A549 (cell line): ENCODE measurements at places on chromosomes 2 and 18.

DNA sequence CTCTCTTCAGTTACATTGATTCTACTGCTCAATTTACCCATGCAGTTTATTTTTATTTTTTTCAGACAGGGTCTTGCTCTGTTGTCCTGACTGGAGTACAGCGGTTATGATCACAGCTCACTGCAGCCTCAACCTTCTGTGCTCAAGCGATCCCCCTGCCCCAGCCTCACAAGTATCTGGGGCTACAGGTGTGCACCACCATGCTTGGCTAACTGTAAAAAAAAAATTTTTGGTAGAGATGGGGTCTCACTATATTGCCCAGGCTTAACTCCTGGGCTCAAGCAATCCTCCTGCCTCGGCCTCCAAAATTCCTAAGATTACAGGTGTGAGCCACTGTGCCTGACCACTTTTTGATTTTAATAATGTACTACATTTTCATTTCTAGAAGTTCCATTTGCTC is 93.8 kb upstream of the RNU4ATAC start:
- no peak for DNase-seq

DNA sequence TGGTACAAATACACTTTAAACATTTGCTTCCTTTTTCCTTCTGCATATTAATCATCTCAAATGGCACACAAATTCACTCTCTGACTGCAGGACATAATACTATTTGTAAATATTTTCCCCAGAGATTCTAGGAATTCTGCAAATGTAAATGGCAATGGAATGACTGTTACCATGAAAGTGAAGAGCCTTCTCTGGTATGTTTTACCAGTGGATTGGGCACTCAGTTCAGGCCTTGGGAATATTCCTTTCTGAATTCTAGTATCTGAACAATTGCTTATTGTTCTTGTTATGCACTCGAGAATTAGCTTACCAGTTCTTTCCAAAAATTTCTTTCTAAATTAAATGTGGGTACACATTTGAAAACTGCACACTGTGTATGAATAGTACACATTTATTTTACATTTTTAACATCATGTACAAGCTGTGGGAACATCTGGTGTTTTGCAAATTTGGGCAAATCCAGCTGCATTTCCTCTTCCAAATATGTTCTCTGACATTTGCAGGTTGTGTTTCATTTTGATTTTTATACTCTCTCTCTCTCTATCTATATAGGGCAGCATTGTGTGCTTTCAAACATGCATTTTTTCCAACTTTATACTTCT is 289.1 kb downstream of the NBAS start:
- DNase-seq = no peak

DNA sequence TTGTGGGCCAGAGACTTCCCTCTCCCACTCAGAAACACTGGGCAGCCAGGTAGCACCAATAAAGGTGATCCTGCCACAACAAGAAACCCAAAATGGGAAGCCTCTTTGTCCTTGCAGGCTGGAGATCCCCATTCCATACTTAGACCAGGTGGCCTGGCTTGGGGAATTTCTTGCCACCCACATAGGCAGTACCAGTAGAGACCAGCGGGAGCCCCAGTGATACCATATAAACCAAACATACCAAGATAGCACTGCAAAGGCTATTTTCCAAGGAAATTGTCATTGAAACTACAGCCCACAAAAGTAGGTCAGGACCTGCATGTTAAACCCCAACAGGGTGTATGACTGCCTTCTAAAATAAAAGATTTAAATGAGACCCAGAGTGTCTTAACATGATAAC is 171.6 kb downstream of the DIS3L2 start:
- peak; percentile 4 for DNase-seq

- no peak for DNase-seq
These were observed 59.1 kb downstream of the MBP start for GRCh38 chr18:77073336-77074093.

DNA sequence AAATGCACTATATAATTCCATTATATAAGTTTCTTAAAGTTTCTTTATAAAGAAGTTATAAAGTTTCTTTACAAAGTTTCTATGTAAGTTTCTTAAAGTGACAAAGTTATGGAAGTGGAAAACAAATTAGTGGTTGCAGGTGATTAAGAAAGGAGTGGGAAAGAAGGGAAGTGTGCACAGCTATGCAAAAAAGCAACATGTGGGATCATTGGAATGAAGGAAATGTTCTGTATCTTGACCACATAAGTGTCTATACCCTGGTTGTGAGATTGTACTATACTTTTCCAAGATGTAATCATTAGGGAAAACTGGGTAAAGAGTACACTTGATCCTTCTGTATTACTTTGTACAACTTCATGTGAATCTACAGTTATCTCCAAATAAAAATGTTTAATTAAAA is 1541.1 kb downstream of the LRP1B start:
- DNase-seq = no peak

GRCh38 chr2:176508374-176508773 is 239.1 kb downstream of the MTX2 start:
- no peak for DNase-seq

DNA sequence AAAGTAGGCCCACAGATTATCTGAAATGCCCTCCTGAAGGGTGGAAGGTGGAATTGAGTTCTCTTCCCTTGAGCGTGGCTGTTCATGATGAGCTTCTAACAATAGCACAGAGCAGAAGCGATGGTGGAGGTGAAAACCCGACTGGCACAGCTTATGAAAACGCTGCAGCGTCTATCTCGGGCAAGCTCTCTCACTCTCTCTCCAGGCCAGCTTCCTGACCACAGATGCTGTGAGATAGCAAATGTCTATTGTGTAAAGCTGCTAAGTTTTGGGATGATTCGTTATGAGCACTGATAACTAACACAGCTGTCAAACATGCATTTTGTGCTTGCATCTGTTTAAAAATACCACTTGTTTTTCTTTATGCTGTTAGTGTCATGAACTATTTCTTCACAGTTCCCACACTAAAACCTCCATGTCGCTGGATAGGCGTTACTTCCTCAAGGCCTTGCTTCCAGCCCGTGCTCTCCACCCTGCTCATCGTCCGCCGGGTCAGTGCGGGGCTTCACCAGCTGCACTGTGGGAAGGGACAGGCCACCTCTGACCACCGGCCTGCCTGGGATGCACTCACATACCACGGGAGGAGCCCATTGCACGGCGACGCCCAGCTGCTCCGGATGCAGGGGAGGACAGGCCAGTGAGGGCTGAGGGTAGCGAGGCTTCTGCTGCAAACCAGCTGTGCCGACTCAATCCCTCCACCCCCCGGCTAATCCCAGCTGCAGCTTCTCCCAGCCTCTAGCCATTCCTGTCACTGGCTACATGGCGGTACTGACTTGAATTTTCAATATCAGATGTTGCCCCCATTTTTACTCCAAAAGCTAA is 60.0 kb upstream of the OTOS start:
- no peak for DNase-seq

DNA sequence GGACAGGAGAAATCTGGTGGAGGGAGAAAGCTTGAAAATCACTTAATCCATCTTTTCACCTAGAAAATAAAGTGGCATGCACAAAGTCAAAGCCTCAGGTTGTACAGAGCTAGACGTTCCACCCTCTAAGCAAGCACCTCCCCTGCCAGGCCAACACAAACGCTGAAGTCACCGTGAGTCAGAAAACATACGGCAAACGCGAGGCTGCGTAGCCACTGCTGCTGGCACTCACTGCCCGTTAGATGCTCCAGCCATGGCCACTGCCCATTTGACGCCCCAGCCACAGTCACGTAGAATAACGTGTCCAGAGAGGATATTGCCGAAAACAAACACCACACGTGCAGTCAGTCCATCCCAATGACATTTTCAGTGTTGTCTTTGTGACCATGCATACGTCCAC is 209.7 kb upstream of the PXDN start:
- no peak for DNase-seq

DNA sequence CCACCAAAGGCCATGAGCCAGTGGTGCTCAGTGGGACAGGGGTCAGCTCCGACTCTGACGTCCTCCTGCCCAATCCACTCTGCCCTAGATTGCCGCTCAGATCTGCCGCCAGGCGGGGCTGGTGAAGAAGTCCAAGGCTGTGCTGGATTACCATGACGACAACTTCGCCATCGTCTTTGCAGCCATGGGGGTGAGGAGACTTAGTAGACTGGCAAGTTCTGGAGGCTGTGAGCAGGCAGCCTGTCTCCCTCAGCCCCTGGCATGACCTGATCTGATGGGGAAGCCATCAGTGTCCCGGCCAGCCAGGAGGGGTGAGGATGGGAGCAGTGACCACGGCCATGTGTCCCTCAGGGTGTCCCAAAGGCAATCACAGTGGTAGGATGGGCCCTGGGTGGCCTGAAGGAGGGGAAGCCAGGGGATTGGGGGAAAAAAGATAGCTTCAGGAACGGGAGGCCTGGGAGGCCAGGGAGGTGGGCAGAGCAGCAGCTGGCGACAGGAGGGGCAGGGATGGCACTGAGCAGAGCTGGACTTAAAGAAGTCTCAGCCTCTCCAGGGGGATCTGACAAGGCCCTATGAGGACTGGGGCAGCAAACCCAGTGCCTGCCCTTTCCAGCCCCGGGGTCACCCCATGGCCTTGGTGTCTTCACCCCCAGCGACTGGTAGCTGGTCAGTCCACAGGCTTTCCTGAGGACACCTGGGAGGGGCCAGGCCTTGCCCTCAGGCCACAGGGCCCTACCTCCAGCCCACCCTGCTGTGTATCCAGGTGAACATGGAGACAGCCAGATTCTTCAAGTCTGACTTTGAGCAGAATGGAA is 17.4 kb upstream of the ANKRD53 start:
- no peak for DNase-seq

DNA sequence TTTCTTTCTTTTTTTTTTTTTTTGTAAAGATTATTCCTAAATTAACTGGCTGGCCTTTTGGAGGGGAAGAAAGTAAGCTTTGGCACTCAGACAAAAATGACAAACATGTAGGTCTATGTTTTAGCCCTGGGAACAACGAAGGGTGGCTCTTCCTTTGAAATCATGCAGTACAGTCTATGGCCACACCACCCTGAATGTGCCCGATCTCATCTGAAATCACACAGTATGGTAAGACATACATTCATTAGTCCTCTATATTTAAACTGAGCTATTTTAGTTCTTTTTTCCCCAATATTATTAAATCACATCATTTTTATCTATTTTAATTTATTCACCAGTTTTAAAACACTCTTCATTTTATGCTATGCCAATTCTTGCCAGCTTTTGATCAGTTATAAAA is 48.2 kb downstream of the PLA2R1 start:
- no peak for DNase-seq

- no peak for DNase-seq
These were observed 324.9 kb upstream of the TCF4 start for GRCh38 chr18:55912919-55913318.

DNA sequence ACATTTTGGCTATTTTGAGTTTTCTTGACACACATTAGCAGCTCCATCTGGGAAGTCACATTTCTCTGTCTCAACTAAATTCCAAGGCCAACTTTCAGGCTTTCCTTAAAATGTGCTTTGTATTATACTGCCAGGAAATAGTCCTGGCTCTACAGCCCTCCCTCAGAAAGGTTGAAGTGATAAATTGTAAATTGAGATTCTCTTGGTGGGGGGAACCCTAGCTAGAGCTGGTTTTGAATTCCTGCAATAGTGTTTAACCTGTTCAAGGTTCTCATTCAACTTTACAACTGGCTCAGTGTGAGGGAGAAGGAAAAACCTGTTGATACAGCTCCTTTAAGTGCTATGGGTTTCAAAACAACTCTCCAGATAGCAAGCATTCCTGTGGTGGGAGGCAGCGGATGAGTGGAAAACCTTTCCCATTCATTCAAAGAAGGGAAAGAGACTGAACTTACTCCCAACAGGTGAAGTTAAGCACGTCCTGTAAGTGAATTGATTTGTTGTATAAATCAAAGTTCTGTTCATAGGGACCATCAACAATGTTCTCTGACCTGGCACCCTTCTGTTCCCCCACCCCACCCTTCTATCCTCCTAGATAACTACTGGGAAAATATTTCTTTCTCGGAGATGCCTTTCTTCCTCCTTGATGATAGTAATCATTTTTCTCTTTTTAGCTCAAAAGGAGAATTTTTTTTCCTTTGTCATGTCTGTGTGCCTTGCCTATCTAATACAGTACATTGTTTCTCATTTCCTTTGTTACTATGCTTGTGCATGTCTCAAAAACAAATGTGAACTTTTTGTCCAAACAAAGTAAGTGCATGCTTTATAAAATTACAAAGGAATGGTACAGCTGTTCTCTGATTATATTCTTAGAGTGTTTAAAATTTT is 44.2 kb upstream of the SLC39A10 start:
- DNase-seq = peak; percentile 41

GRCh38 chr2:232492963-232493700 is 5.5 kb upstream of the ECEL1 start:
- DNase-seq = no peak

DNA sequence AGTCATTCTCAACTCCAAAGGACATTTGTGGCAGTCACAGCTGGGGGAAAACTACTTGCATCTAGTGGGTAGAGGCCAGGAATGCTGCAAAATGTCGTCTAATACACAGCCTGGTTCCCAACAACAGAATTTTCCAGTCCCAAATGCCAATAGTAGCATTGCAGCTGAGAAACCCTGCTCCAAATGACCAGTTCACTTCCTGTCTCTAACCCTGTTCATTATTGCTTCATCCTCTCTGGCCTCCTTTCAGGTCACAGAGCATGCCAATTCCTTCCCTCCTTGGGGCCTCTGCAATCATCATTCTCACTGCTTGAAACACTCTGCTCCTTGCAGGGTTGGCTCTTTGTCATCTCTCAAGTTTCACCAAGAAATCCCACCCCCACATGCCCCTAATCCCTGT is 139.1 kb downstream of the IRS1 start:
- no peak for DNase-seq

- DNase-seq = no peak
These were observed 45.2 kb upstream of the SCG2 start for GRCh38 chr2:223647258-223647952.

DNA sequence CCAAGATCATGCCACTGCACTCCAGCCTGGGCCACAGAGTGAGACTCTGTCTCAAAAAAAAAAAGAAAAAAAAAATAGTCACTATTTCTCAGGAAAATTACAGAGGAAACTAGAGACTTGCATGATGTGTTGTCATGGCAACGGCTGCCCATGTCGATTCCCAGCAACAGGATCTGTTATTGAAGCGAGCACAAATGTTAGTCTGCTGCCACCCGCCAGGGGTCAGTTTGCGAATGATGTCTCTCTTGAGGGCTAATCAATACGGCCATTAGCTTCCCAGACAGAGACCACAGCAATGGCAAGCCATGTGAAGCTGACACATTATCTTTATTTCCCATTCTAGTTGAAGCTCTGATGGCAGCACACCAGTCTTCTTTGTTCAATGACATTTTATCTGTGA is 32.4 kb upstream of the ACYP2 start:
- DNase-seq = no peak
